Central memory CD8-positive, alpha-beta T cell (primary cell): ENCODE measurements at places on chromosomes 16 and 17.

DNA sequence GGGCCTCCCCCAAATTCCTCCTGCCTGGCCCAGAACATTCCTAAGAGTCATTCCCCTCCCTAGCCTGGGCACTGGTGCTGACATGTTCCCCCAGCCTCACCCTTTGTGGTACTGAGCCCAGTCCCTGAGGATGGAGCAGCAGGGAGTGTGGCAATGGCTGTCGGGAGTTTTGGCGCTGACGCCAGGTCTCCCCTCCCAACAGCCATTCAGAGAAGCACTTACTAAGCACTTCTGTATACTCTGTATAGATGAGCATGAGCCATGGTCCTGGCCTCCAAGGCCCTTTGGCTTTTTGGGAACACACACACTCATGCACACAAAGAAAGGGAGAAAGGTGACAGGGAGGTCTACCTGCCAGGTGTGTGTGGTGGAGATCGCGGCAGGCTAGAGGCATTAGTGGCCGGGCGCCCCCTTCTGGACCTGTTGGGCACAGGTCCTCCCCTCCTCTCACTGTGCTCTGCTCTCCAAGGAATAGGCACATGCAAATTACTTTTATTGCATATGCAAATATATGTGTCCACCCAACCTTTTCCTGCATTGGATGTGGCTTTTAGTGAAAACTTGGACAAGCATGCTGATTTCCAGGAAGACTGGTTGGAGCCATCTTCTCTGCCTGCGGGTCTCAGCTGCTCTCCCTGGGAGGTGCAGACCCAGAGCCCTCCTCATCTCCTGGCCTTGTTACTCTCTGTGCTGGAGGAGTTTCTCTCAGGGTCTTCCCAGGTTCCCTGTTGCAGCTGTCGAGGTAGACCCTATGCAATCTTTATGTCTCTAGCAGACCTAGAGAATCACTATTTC lies 17.4 kb upstream of the C17orf107 start:
- H3K4me3 ChIP-seq, result no peak overlapping the region
- no peaks in the 10 kb centered on the region for H3K27me3 ChIP-seq
- no peaks in the 10 kb centered on the region for H3K4me1 ChIP-seq
- no peak overlapping the region for H3K27ac ChIP-seq

- no peaks in the 10 kb centered on the region for H3K27me3 ChIP-seq
- peak; percentile 71 for DNase-seq
- peaks cover 2% of the 10 kb centered on the region for H3K36me3 ChIP-seq
- H3K4me3 ChIP-seq, result no peak overlapping the region
- peaks cover 14% of the 10 kb centered on the region for H3K4me1 ChIP-seq
These were observed 25.7 kb downstream of the CIBAR2 start for GRCh38 chr16:85086347-85087291.

DNA sequence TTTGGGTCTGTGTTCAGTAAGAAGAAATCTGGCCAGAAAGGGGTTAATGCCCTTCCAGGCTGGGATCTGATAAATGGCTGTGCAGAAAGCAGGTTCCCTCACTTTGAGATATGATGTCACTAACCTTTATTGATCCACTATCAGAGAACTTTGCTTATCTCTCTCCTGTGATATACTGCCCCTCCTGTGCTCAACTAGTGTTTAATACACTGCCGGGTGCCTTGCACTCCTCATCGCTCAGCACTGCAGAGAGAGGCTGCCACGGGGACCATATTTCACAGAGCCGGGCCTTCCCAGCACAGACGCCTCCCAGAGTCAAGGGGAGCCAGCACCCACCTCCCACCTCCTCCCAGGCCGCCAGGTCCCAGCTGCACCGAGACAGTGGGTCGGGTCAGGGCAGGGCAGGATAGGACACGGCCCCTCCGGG lies 20.2 kb downstream of the ZFHX3 start:
- no peaks in the 10 kb centered on the region for H3K4me1 ChIP-seq
- H3K4me3 ChIP-seq, result no peak overlapping the region
- peaks cover 25% of the 10 kb centered on the region for H3K27me3 ChIP-seq
- H3K27ac ChIP-seq, result no peak overlapping the region
- no peaks in the 10 kb centered on the region for H3K36me3 ChIP-seq

- no peaks in the 10 kb centered on the region for H3K27me3 ChIP-seq
- peak overlapping the region; percentile 86 for H3K27ac ChIP-seq
- DNase-seq, result peak; percentile 31
- peaks cover 15% of the 10 kb centered on the region for H3K4me1 ChIP-seq
- H3K4me3 ChIP-seq, result peak overlapping the region; percentile 65
- H3K36me3 ChIP-seq, result no peaks in the 10 kb centered on the region
These were observed 2.4 kb downstream of the SERPINF1 start for GRCh38 chr17:1764284-1764683.

DNA sequence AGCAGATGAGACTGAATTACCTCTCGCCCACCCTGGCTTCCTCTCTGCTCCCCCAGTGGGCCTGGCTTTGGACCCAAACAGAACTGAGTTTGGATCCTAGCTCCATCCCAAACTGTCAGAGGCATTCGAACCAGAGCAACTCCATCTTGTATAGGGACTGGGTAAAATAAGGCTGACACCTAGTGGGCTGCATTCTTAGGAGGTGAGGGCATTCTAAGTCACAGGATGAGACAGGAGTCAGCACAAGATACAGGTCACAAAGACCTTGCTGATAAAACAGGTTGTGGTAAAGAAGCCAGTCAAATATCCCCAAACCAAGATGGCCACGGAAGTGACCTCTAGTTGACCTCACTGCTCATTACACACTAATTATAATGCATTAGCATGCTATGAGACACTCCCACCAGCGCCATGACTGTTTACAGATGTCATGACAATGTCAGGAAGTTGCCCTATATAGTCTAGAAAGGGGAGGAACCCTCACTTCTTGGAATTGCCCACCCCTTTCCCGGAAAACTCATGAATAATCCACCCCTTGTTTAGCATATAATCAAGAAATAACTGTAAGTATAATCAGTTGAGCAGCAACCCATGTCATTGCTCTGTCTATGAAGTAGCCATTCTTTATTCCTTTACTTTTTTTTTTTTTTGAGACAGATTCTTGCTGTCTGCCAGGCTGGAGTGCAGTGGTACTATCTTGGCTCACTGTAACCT lies 44.4 kb downstream of the LYRM1 start:
- H3K36me3 ChIP-seq, result peaks cover 2% of the 10 kb centered on the region
- DNase-seq, result peak; percentile 12
- no peak overlapping the region for H3K27ac ChIP-seq
- H3K4me3 ChIP-seq, result no peak overlapping the region

- no peak for DNase-seq
- H3K27me3 ChIP-seq, result peaks cover 38% of the 10 kb centered on the region
- H3K4me3 ChIP-seq, result no peak overlapping the region
- H3K27ac ChIP-seq, result no peak overlapping the region
- no peaks in the 10 kb centered on the region for H3K4me1 ChIP-seq
These were observed 47.6 kb upstream of the RBBP6 start for GRCh38 chr16:24491731-24492130.

- H3K36me3 ChIP-seq, result peaks cover 2% of the 10 kb centered on the region
- peak overlapping the region; percentile 72 for H3K27ac ChIP-seq
- peak overlapping the region; percentile 16 for H3K4me3 ChIP-seq
- DNase-seq, result no peak
These were observed 86.4 kb upstream of the LGALS9 start for GRCh38 chr17:27544350-27545131.

DNA sequence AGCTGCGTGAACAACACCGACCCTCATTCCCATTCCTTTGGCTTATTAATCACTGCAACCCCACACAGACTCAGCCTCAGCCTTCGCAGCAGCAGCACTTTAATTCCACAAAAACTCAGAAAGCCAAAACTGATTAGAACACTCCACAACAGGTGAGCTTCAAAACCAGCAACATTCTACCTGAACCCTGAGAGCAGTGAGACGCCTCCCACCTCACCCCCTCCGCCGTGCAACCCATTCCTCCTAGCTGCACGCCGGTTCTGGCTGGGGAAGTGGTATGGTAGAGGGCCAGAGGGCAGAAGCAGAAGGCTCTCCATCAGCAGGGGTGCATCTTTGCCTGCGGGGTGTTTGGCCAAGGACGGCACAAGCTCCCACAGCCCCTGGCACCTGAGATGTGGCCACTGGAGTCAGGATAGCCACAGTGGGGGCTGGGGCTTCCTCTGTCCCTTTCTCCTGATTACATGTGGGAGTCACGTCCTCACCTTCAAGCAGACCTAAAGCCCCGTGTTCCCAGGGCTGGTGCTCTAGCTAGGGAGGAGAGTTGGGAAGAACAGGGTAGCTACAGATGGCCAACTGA lies 1.6 kb downstream of the BORCS6 start:
- peaks cover 11% of the 10 kb centered on the region for H3K36me3 ChIP-seq
- H3K27ac ChIP-seq, result no peak overlapping the region
- no peaks in the 10 kb centered on the region for H3K27me3 ChIP-seq

DNA sequence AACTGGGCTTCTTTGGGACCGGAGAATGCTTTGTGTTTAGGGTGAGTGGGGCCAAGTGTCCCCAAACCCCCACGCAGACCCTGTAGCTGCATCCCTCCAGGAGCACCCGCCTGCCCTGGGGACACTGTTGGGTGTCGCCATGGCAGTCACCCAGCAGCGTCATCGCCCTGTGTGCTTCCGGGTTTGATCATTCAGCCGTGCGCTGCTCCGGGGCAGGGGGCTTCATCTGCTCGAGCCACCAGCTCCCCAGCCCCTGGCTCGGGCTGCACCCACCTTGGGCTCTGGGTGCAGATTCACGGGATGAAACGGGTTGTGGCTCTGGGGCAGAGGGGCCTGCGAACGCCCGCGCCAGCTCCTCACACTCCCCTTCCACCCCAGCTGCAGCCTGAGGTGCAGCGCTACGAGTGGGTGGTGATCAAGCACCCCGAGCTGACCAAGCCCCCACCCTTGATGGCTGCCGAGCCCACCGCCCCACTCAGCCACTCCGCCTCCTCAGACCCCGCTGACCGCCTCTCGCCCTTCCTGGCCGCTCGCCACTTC lies 13.8 kb upstream of the ATP6V0C start:
- H3K27me3 ChIP-seq, result no peaks in the 10 kb centered on the region
- H3K36me3 ChIP-seq, result peaks cover 4% of the 10 kb centered on the region
- no peak for DNase-seq
- no peaks in the 10 kb centered on the region for H3K4me1 ChIP-seq

DNA sequence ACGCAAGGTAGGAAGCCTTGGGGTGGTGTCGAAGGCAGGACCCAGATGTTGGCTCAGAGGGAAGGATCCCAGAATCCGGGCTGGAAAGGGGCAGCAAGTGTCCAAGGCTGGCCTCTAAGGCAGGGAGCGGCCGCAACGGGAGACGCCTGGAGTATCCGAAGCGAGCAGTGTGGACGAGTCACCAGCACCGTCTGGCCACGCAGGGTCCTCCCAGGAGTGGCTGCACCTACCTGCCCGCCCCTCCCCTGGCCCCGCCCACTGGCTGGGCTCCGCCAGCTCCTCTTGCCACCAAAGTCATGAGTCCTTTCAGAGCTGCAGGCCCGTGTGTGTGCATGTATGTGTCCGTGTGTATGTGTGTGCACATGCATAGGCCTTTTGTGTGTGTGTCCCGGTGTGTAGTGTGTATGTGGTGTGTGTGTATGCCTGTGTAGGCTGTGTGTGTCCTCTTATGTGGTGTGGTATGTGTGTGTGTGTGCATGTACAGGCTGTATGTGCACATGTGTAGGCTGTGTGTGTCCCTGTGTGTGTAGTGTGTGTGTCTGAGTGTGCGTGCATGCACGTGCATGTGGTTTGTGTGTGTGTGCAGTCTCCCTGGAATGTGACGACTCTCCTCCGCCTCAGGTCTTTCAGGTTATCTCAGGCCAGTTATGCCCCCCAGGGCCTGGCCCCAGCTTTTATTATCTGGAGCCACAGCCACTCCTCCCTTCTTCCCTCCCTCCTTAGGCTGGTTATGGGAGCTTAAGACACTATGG lies at the start of gene PRSS8:
TSS of gene PRSS8 (minus strand) at position 193 of the 752 bp plus-strand sequence. CDS start 229 bp downstream, outside the sequence.
- H3K4me3 ChIP-seq, result no peak within 1 kb of the TSS

GRCh38 chr16:48164907-48165715 lies 9.3 kb upstream of the ABCC12 start:
- no peak overlapping the region for H3K27ac ChIP-seq
- H3K36me3 ChIP-seq, result no peaks in the 10 kb centered on the region
- peak; percentile 35 for DNase-seq
- peaks cover 6% of the 10 kb centered on the region for H3K4me1 ChIP-seq
- no peaks in the 10 kb centered on the region for H3K27me3 ChIP-seq
- no peak overlapping the region for H3K4me3 ChIP-seq

DNA sequence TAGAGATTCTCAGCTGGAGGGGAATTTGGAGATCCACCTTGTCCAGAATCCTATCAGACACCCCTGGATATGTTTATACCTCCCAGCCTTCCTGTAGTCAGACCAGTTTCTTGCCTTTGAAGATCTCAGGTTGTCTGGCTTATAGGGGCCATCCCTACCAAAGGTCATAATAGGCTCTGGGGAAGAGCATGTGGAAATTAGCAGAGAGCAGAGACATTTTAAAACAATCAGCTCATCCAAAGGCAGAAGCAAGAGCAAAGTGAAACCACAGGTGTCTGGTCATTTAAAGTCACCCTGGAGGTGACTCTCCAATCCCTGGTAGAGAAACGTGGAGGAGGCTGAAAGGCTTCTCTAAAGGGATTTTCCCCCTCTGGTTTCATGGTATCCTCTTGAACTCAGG lies 299.3 kb upstream of the EEF2KMT start:
- no peaks in the 10 kb centered on the region for H3K36me3 ChIP-seq
- no peaks in the 10 kb centered on the region for H3K4me1 ChIP-seq
- H3K27ac ChIP-seq, result no peak overlapping the region
- no peak overlapping the region for H3K4me3 ChIP-seq
- peaks cover 24% of the 10 kb centered on the region for H3K27me3 ChIP-seq

GRCh38 chr17:69677130-69677529 lies 262.6 kb downstream of the MAP2K6 start:
- DNase-seq, result no peak
- no peak overlapping the region for H3K4me3 ChIP-seq
- H3K27ac ChIP-seq, result no peak overlapping the region
- H3K36me3 ChIP-seq, result peaks cover 2% of the 10 kb centered on the region
- H3K4me1 ChIP-seq, result no peaks in the 10 kb centered on the region
- no peaks in the 10 kb centered on the region for H3K27me3 ChIP-seq

GRCh38 chr16:53852678-53853077 lies 148.7 kb downstream of the FTO start:
- peaks cover 8% of the 10 kb centered on the region for H3K4me1 ChIP-seq
- no peak for DNase-seq
- H3K27me3 ChIP-seq, result no peaks in the 10 kb centered on the region

DNA sequence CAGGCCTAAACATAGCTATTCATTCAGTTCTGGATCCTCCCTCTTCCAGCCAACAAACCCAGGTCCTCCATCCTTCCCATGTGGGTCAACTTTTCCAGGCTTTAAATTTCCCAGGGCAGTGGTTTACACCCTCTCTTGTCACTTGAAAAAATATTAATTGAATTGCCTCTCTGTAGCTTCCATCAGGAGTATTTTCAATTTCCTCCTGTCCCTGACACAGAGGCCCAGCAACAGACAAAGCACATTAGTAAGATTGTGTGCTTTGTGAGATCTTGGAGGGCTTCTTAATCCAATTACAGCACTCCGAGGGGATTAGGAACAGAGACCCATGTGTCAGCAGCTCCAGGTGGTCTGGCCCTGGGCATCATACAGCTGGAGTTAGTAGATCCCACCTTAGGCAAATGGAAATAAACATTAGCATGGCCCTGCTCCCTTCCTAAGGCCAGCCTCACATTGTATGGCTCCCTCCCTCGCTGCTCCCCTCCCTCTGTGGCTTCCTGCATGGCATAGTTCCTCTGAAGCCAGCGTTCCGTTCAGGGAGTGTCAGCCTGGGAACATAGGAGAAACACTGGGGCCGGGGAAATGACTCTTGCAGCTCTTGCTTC lies 132.7 kb upstream of the HSBP1 start:
- no peaks in the 10 kb centered on the region for H3K36me3 ChIP-seq
- no peaks in the 10 kb centered on the region for H3K27me3 ChIP-seq
- no peak overlapping the region for H3K4me3 ChIP-seq
- no peaks in the 10 kb centered on the region for H3K4me1 ChIP-seq
